ENCODE measurements at places on chromosomes 5 and 9.

DNA sequence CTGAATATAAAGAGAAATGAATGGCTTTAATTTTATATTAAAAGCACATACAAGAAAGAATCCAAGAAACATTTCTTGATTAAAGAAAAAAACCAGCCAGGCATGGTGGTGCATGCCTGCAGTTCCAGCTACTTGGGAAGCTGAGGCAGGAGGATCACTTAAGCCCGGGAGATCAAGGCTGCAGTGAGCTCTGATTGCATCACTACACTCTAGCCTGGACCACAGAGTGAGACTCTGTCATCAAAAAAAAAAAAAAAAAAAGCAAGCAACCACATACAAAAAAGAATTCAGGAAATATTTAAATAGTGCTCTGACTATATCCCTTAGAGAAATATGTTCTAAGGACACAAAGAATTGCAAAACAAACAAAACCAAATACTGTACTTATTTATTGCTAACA is 2.5 kb upstream of the PLAC8L1 start:
- no peak for DNase-seq

GRCh38 chr9:78291240-78291925 is 5.5 kb upstream of the PSAT1 start:
- no peak for DNase-seq

DNA sequence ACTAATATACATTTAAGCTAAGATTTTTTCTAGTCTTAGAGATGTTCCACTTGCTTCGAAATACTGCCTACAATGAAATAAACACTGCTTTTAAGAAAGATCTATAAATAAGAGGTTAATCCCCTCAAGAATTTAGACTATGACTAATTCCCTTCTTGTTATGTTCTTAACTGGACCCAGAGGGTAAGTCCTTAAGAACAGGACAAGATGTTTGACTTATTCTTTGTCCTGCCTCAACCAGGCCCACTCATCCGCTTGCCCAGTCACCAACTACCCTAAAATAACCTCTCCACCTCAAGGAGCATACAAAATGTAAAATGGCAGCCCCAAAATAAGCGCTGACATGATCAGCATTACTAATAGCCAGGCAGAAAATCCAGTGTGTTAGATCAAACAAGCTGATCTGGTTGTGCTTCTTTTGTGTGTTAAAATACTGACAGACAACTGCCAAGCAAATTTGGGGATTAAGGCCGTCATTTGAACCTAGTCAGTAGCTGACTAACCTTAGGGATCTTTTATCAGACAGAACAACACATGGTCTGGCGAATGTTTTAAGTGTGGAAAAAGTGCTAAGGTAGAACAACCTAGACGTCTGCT is 93.7 kb upstream of the SMC5 start:
- DNase-seq = no peak

- no peak for DNase-seq
These were observed 112.4 kb downstream of the ASTN2 start for GRCh38 chr9:117302487-117302886.

- DNase-seq = no peak
These were observed 64.5 kb downstream of the SEC61B start for GRCh38 chr9:99286536-99286935.

GRCh38 chr5:9350301-9350797 is 195.5 kb downstream of the SEMA5A start:
- DNase-seq = no peak

GRCh38 chr5:98604721-98605425 is 168.6 kb upstream of the RGMB start:
- DNase-seq = no peak

DNA sequence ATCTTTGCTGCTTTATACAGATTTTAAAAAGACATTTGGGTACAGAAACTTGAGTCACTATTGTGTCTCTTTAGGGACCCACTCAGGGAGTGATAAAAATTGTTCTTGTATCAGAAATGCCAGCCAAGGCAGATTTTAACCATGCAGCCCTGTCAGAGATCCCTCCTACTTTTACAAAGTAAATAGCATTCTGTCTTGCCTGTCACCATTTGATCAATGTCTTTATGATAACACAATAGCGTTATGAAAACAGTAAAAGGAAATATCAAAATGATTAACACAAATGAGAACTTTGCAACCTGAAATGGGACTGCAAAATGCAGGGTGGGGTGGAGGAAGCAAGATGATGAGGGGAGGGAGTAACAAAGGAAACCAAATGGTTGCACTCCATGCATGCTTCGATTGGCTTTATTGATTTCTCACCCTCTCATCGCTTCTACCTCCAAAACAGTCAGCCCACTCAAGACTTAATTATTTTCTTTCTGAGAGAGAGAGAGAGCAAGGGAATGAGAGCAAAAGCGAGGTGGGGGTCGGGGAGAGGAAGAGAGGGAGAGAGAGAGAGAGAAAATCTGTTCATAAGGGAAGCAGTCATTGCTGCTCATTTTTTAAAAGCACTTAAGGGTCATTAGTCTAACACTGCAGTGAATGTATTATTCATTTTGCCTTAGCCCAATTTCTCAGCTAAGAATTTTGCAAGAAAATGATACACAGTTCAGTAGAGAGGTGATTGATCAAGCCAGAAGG is 576.5 kb downstream of the CSNK1G3 start:
- DNase-seq = no peak

- DNase-seq = no peak
These were observed 176.0 kb downstream of the ZNF608 start for GRCh38 chr5:124570285-124571035.

GRCh38 chr5:38069360-38069759 is 189.0 kb upstream of the EGFLAM start:
- no peak for DNase-seq

GRCh38 chr9:3873818-3874217 is 348.0 kb upstream of the RFX3 start:
- no peak for DNase-seq

DNA sequence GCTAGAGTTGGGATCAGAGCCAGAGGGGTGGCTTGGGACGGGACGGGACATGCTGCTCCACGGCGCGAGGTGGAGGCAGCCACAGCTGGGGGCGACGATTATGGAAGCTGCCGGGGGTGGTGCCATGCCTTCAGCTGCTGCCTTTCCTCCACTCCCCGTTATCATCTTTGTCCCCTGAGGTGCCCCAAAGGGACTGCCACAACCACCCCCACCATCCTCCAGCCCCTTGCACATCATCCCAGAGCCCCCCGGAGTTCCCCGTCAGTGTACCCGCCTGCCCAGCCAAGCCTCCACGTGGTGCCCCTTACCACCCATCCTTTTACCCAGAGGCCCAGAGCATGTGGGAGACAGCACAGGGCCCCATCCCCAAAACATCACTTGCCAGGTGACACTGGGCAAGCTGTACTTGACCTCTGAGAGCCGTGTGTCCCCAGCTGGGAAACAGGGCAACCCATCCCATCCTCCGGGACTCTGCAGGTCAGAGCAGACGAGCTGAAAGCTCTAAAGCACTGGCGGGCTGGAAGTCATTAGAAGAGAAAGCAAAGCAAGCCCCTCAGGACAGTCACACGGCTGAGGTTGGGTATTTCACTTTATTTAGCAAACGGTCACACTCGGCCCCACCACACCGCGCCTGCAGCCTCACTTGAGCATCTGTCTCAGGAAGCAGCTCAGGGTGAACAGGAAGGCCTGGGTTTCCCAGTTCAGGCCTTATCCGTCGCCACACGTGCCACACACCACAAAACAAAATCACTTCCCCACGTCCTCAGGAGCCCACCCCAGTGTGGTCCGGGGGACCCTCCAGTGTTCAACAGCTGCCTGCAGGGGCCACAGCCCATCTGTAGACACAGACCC is 19.5 kb upstream of the MXD3 start:
- DNase-seq = no peak

DNA sequence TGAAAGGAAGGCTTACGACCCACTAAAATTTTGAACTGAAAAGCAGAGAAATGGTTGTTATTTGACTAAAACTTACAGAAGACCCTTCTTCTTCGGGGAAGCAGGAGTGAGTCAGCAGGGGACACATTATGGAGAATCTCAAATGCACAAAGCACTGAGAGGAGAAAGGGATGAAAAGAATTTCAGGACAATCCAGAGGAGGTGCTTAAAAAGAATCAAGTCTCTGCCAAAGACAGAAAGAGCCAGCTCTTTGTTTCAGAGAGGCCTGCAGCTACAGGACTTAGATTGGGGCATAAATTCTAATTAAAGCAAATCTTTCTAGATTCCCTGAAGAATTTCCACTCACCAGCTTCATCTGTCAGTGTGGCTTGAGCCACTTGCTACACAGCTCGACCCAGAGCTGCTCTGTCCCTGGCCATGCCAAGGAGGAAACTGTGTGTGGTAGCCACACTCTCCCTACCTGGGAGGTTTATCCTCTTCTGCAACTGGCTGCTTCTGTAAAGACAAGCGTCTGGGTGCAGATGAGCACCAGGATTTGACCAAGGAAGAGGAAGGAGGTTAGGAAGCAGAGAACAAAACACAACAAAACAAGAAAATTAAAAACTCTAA is 89.9 kb downstream of the SEMA5A start:
- DNase-seq = no peak

- DNase-seq = peak; percentile 26
These were observed 421.7 kb upstream of the TYRP1 start for GRCh38 chr9:12271421-12271891.

- no peak for DNase-seq
These were observed 182.2 kb downstream of the MCTP1 start for GRCh38 chr5:95102687-95103086.

DNA sequence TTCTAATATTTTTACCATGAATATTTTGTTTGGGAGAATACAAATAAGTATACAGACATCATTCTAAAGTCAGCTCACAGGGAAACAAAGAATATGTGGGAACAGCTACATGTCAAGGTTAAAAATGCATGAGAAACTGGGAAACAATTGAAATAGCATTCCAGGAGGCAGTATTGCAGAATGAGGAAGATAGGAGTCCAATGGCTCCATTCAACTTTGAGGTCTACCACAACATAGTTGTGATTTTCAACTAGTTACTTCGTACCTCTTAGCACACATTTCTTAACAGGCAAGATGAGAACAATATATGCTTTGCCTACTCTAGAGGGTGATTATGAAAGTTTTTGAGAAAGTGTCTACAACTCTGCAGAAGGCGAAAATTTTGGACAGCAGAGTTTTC is 35.2 kb upstream of the CAST start:
- DNase-seq = no peak

DNA sequence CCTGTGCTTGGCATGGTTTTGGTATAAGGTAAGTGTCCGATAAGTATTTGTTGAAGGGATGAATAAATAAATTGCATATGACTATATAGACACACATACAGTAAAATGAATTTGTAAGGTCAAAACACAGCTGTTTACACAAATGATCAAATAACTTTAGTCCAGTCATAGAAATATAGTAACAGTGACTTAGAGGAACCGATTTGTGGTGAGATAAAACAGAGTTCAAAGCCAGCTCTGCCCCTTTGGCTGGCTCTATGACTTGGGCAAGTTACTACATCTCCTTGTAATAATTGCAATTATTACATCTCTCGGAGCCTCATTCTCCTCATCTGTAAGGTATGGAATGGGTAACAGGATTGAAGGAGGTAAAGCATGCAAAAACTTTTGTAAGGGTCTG is 384.0 kb downstream of the PLK2 start:
- DNase-seq = no peak

DNA sequence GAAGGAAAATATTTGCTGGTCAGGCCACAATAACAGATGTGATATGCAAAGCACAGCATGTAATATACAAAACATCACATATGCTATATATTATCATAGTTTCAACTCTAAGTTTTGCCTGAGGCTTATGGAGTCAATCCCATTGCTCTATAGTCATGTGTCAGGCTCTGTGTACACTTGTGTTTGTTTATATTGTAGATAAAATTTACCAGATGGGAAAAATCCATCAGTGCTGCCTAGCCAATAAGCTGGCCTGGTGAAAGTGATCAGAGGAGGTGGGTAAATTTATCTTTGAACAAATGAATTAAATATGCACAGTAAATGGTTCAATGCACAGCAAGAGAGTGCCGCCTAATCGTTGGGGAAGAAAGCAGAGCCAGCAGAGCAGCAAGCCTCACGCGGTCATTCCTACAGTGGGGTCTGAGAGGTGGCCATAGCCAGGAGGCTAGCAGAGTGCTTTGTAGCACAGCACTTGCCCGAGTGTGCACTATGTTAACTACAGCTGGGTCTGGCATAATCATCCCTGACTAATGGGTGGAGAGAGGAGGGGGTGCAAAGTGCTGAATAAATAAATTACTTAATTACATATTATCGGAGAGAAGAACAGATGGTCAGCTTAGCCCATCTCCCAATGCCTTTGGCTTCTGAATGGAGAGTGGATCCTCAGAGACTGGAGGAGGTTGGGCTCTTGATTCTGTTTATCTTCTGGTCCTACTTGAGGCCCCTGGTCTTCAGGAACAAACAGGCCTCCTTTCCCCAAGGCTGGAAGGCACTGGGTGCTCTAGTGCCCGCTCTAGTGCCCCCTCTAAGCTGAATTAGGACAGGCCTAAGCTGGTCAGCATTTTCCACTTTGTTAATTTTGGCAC is 153.5 kb downstream of the MAT2B start:
- DNase-seq = no peak

DNA sequence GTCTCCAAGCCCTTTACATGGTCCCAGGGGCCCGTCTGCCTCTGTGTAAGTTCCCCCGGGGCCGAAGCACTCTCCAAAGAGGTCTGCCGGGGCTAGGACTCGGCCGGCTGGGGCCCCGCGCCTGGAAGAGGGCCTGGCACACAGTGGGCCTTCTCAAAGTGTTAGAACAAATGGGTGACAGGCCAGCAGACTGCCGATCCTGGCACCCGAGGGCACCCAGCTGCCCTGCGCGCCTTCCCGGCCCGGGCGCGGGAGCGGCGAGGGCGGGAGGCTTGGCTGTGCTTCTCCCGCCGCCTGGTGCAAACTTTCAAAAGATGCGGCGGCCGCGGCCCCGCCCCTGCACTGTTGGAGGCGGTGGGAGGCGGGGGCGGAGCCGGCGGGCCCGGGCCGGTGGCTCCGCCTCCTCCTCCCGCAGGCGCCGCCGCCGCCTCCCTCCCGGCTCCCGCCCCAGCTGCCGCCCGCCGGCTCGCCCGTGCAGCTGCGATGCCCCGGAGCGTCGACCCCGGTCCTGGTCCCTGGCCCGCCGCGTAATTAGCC is at the start of gene NEURL1B:
Gene NEURL1B, plus strand, starts transcription at position 442 of the 537 bp plus-strand sequence. CDS start 144 bp downstream, outside the sequence.
- DNase-seq = peak; percentile 72

GRCh38 chr9:19221326-19221725 is 9.2 kb upstream of the DENND4C start:
- no peak for DNase-seq

GRCh38 chr5:15682566-15682965 is 182.6 kb downstream of the FBXL7 start:
- no peak for DNase-seq

DNA sequence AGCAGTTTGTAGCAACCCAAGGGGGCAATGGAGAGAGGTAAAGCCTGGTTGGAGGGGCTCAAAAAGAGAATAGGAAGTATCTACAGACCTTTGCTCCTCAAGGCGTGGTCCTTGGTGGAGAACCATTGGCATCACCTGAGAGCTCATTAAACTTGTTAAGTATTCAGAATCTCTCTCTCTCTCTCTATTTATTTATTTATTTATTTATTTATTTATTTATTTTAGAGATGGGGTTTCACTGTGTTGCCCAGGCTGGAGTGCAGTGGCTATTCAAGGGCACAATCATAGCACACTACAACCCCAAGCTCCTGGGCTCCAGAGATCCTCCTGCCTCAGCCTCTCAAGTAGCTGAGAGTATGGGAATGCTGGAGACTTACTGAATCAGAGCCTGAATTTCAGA is 193.1 kb upstream of the ADCY2 start:
- no peak for DNase-seq

Measured in left renal pelvis (tissue), 4 donors.